ENCODE measurements at places on chromosomes 4 and X. TPM values are rescaled to one million over a fixed set of nuclear protein-coding genes. Genes with fewer than 3 reads are reported as not detected.

DNA sequence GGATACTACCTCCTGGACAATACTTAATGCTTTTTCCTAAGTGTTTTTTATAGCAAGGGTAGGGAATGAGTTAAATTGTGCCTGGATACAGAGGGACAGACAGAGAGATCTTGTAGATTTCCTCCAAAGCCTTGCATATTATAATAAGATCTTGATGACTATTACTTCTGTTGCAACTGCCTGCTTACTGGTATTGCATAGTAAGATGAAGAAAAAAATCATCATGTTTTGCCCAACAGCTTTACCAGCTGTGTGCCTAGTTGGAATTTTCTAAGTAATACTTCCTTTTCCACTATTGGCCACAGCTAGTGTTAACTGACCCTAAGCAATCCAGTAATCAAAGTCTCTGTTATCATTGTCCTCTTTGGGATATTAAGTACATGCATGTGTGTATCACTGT, 139.0 kb downstream of the DCK start:
- no peak for DNase-seq

Gene ASB12
- 0.47 TPM for total RNA-seq

Gene NWD2
- total RNA-seq = not detected

GRCh38 chrX:74187211-74187610, 116.8 kb upstream of the ZCCHC13 start:
- no peak for DNase-seq

Gene RAB33A
- 4.7 TPM for total RNA-seq

DNA sequence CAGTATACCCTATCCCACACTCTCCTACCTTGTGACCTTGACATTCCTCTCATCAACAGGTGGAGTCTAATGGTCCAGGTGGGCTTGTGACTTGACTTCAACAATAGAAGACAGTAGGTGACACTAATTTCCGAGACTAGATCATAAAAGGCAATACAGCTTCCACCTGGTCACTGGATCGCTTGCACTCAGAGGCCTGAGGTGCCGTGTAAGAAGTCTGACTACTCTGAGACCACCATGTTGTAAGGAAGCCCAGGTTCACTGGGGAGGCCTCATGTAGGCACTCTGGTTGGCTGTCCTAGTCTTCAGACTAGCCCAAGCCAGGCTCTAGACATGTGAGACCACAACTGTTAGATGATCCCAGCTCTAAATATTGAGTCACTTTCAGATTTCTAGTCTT, 370.4 kb downstream of the MID1IP1 start:
- no peak for DNase-seq

Gene RNF175
- not detected for total RNA-seq

Data from spleen (tissue), 13 donors.